ENCODE measurements at places on chromosomes 3 and 15. TPM values are rescaled to one million over a fixed set of nuclear protein-coding genes. Genes with fewer than 3 reads are reported as not detected.

CLN6 gene
- total RNA-seq = 71.9 TPM

SEMA5B gene
- total RNA-seq = 9.4 TPM

CHRD gene
- 1.9 TPM for total RNA-seq

HYAL1 gene
- 2.0 TPM for total RNA-seq

- no peak for DNase-seq
Observed at GRCh38 chr15:33757516-33758232, 210.6 kb upstream of the CHRM5 start.

GRCh38 chr3:56368846-56369245 is 99.4 kb downstream of the ERC2 start:
- no peak for DNase-seq

- peak; percentile 14 for DNase-seq
Observed at GRCh38 chr15:68380456-68380855, 51.5 kb downstream of the ITGA11 start.

GRCh38 chr15:74217907-74218885 is 15.6 kb upstream of the STRA6 start:
- no peak for DNase-seq

- no peak for DNase-seq
Observed at GRCh38 chr15:46088486-46089445, 453.9 kb downstream of the SQOR start.

- DNase-seq = no peak
Observed at GRCh38 chr3:126927401-126927750, 55.5 kb upstream of the PLXNA1 start.

DNA sequence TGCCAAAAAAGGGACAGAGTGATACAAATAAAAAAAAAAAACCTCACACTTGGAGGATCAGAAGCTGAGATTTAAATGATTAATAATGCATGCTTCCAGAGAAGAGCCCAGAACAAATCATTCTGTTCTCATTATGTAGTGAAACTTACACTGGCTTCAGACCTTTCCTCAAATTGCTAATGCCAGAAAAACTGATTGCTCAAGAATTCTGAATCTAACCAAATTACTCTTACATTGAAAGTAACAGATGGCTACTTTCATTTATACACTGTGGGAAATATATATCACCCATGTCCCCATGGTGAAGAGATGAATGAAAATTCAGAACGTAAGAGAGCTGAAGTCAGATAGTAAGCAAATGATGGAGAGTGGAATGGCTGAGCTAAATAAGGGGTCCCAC is 85.9 kb upstream of the NSMCE3 start:
- DNase-seq = no peak

DNA sequence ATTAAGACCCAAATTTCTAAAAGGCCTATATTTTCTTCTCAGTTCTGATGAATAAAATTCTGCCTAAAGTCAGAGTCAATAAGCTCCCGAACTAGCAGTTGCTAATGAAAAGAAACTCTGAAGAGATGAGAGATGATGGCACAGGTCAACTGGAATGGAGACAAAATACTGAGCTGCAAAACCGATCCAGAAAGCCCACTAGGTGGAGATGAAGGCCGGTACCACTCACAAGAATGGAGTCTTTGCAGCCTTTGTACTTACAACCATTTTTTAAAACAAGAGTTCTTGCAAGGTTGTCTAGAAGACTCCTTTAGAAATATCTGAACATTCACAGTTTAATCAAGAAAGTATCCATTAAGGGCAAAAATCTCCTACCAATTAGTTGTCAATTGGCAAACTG is 119.9 kb upstream of the TJP1 start:
- DNase-seq = no peak

- DNase-seq = no peak
Observed at GRCh38 chr3:88141458-88142083, 8.2 kb upstream of the C3orf38 start.

GRCh38 chr3:127532561-127533203 is 57.9 kb downstream of the TPRA1 start:
- no peak for DNase-seq

GRCh38 chr15:80288131-80288530 is 36.1 kb upstream of the CTXND1 start:
- DNase-seq = no peak

DNA sequence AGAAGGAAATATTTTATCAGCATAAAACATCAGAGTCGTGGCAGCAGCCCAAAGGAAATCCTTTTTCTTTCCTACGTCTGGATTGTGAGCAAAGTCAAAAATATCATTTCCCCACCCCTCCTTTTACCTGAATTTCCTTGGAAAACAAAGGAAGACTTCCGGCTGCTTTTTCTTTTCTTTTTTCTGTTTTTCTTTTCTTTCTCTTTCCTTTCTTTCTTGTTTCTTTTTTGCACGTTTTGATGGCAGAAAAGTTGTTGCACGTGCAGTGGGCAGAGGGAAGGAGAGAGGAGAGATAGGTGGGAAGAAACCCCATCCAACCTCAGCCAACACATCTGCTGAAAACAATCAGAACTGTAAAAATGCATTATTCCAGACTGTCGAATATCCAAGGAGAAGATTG is 544 bp upstream of the MYO1E start:
- no peak for DNase-seq

DNA sequence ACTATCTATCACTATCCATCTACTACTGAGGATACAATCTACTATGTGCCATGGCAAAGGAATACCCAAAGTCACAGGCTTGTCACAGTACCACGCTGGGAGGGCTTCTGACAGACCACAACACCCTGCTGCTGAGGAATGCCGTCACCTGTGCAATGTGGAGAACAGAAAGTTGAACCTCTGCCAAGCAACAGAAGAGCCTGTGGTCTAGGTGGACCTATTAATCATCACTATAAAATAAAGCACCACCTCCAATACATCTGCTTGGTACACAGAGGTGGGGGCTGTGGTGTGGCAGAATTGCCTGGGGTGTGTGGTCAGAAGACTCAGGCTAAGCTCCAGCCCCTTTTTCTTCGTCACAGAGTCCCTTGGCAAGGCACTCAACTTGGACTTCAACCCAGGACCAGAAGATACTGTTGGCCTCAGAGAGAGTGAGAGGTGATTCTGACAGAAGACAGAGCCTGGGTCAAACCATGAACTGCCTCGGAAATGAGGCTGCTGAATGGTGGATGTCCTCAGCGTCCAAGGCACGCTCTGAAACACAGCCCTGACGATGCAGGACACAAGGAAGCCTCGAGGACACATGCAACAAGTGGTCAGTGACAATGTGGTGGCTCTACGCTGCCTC is 189.4 kb upstream of the CHRNA7 start:
- DNase-seq = no peak

All from H9 (cell line).